ENCODE measurements at places on chromosomes 2 and 18.

DNA sequence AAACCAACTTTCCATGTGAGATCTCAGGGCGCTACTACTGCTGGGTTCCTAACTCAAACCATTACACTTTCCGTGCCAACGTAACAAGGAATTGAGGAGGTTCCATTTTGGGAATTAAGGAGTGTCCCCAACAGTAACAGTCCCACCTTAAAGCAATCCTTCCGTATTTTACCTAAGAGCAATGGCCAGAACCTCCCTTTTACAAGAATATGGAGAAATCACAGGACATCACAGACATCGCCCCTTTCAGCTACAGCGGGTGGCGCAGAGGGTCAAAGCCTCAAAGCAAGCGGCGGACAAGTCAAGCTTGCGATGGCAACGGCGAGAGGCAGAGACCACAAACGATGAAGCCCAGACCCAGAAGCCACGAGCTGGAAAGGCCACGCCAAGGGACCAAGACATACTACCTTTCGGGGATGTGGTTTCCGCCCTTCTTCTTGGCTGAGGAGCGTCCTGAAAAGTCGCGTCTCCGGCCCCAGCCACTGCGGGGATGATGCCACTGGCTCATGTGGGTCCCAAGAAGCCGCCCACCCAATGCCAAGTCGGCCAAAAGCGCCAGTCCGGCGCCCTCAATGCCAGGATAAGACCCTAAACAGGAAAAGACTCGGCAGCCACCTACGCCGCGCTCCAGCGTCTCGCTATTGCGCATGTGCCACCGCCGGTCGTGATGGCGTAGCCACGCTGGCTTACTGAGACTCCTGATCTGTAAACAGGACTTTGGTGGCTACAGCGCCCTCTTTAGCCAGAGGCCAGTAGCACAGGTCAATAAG, at the start of gene DUSP11:
Gene DUSP11 (minus strand): TSS at position 637 of the 770 bp plus-strand sequence. CDS start 129 bp downstream, at position 508.
- H3K4me3 ChIP-seq, result peak within 1 kb of the TSS; percentile 44
- peak within 1 kb of the TSS; percentile 88 for H3K27ac ChIP-seq
- peak; percentile 97 for DNase-seq
- no peaks in the 10 kb centered on the region for H3K27me3 ChIP-seq

DNA sequence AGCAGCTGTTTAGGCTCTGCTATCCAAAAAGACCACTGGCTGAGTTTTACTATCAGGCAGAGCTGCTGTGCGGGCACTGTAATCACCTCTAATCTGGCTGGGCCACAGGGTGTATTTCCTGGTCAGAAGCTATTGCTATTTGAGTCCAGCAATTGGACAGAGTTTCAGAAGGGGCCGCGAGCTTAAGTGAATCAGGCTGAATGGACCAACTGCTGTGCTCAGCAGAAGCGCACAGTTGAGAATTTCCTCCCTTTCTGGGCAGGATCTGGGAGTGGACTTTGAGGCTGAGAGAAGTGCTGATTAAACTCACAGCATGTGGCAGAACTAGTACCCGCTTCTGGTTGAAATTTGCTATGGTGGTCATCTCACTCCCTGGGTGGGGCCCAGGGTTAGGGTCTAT, 251.8 kb downstream of the INSIG2 start:
- H3K4me3 ChIP-seq, result no peak overlapping the region
- no peak for DNase-seq
- H3K27me3 ChIP-seq, result no peaks in the 10 kb centered on the region

GRCh38 chr2:105872142-105872728, 127.5 kb downstream of the NCK2 start:
- no peak overlapping the region for H3K4me3 ChIP-seq
- no peaks in the 10 kb centered on the region for H3K27me3 ChIP-seq
- no peak for DNase-seq
- peaks cover 4% of the 10 kb centered on the region for H3K4me1 ChIP-seq

GRCh38 chr2:127185093-127185492, 35.0 kb downstream of the CYP27C1 start:
- no peak overlapping the region for H3K4me3 ChIP-seq
- H3K27me3 ChIP-seq, result no peaks in the 10 kb centered on the region
- DNase-seq, result no peak
- no peaks in the 10 kb centered on the region for H3K36me3 ChIP-seq
- H3K4me1 ChIP-seq, result no peaks in the 10 kb centered on the region

GRCh38 chr2:74174909-74175308, 3.8 kb downstream of the MOB1A start:
- no peak overlapping the region for H3K27ac ChIP-seq
- no peak overlapping the region for H3K4me3 ChIP-seq
- no peaks in the 10 kb centered on the region for H3K36me3 ChIP-seq
- no peaks in the 10 kb centered on the region for H3K27me3 ChIP-seq
- H3K4me1 ChIP-seq, result peaks cover 31% of the 10 kb centered on the region

DNA sequence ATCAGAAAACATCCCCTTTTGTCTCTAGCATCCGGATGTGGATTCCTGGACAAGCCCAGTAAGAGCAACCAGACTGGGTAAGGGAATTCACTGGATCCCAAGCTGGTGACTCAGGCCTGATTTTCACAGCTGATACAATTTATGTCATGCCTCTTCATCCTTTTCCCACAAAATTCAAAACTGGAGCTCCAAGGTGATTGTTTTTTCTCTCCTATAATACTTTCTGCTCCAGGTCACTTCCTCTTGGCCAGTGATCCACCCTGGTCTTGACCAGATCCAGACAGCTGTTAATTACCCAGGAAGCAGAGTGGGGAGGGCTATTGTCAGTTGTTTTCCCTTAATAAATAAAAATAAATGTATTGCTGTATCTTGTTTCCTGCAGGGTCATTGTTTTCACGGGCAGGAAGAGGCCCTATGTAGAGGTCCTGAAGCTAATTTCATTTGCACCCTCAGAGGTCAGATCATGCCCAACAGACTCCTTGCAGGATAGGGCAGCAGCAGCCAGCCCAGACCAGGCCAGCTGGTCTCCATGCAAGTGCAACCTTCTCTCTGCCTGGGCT, 57.6 kb downstream of the EVA1A start:
- no peaks in the 10 kb centered on the region for H3K27me3 ChIP-seq
- DNase-seq, result peak; percentile 18
- H3K4me3 ChIP-seq, result no peak overlapping the region
- H3K36me3 ChIP-seq, result no peaks in the 10 kb centered on the region
- H3K4me1 ChIP-seq, result no peaks in the 10 kb centered on the region

- H3K4me3 ChIP-seq, result no peak overlapping the region
- H3K27ac ChIP-seq, result no peak overlapping the region
- DNase-seq, result no peak
- H3K4me1 ChIP-seq, result peaks cover 3% of the 10 kb centered on the region
Measured at GRCh38 chr2:216745453-216745852, 50.1 kb upstream of the IGFBP5 start.

DNA sequence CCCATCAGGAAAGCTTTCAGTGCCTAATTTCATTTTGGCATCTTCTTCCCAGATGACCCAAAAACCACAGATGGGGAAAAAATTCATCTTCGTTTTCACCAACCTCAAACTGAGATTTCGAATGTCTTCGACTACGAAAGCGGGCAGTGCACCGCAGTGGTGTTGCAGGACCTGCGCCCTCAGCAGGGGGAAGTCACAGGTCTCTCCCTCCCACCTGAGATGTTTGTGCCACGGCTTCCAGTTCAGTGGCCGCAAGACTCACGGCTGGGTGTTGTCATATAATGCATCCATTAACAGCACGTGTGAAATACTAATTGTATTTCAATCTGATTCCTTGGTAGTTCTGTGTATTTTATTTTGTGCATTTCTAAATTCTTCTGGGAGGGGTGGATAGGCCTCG, 66.2 kb upstream of the SALL3 start:
- no peak for DNase-seq
- H3K27ac ChIP-seq, result no peak overlapping the region
- H3K36me3 ChIP-seq, result no peaks in the 10 kb centered on the region
- no peaks in the 10 kb centered on the region for H3K4me1 ChIP-seq
- H3K27me3 ChIP-seq, result peaks cover 5% of the 10 kb centered on the region

- no peaks in the 10 kb centered on the region for H3K36me3 ChIP-seq
- DNase-seq, result no peak
- H3K4me1 ChIP-seq, result no peaks in the 10 kb centered on the region
- H3K4me3 ChIP-seq, result no peak overlapping the region
Measured at GRCh38 chr18:75100832-75101630, 107.9 kb downstream of the PTGR3 start.

GRCh38 chr18:69961718-69962117, 14.0 kb upstream of the CD226 start:
- DNase-seq, result no peak
- H3K4me3 ChIP-seq, result no peak overlapping the region
- no peaks in the 10 kb centered on the region for H3K36me3 ChIP-seq
- H3K27me3 ChIP-seq, result no peaks in the 10 kb centered on the region
- no peaks in the 10 kb centered on the region for H3K4me1 ChIP-seq
- no peak overlapping the region for H3K27ac ChIP-seq

- no peak for DNase-seq
- H3K36me3 ChIP-seq, result no peaks in the 10 kb centered on the region
- H3K4me3 ChIP-seq, result no peak overlapping the region
- H3K27me3 ChIP-seq, result no peaks in the 10 kb centered on the region
- H3K4me1 ChIP-seq, result peaks cover 11% of the 10 kb centered on the region
Measured at GRCh38 chr2:171883275-171883893, 10.7 kb downstream of the SLC25A12 start.

- no peaks in the 10 kb centered on the region for H3K4me1 ChIP-seq
- no peak overlapping the region for H3K4me3 ChIP-seq
- no peak for DNase-seq
- H3K36me3 ChIP-seq, result no peaks in the 10 kb centered on the region
Measured at GRCh38 chr18:27674411-27674810, 489.3 kb upstream of the CHST9 start.

GRCh38 chr2:241774419-241775222, 2.0 kb upstream of the GAL3ST2 start:
- H3K36me3 ChIP-seq, result no peaks in the 10 kb centered on the region
- no peaks in the 10 kb centered on the region for H3K4me1 ChIP-seq
- no peak overlapping the region for H3K27ac ChIP-seq
- H3K27me3 ChIP-seq, result peaks cover 20% of the 10 kb centered on the region
- no peak overlapping the region for H3K4me3 ChIP-seq

GRCh38 chr2:224691563-224691962, 24.6 kb downstream of the CCDC195 start:
- H3K4me1 ChIP-seq, result no peaks in the 10 kb centered on the region
- H3K36me3 ChIP-seq, result no peaks in the 10 kb centered on the region
- no peak overlapping the region for H3K4me3 ChIP-seq
- no peak overlapping the region for H3K27ac ChIP-seq
- H3K27me3 ChIP-seq, result no peaks in the 10 kb centered on the region

DNA sequence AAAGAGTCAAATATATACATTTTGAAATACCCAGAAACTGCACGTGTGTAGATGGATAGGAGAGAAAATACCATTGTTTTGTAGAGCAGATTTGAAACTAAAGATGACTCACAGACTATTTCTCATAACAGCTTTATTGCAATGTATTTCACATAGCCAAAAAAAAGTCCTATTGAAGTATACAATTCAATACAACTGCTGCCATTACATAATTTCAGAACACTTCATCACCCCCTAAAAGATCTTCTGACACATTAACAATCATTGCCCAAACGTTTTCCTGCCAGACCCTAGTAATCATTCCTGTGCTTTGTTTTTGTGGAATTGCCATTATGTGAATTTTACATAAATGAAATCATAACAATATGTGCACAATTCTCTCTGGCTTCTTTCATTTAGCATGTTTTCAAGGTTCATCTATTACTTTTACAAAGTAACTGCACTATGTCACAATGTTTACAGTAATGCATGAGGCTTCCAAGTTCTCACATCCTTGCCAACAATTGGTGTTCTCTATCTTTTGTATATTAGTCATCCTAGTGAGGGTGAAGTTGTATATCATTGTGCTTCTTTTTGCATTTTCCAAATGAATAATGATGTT, 378.6 kb upstream of the CWC22 start:
- no peak overlapping the region for H3K27ac ChIP-seq
- no peaks in the 10 kb centered on the region for H3K27me3 ChIP-seq

GRCh38 chr2:1099418-1099817, 148.8 kb downstream of the SNTG2 start:
- H3K4me3 ChIP-seq, result no peak overlapping the region
- H3K27me3 ChIP-seq, result no peaks in the 10 kb centered on the region
- no peaks in the 10 kb centered on the region for H3K36me3 ChIP-seq
- no peak for DNase-seq

DNA sequence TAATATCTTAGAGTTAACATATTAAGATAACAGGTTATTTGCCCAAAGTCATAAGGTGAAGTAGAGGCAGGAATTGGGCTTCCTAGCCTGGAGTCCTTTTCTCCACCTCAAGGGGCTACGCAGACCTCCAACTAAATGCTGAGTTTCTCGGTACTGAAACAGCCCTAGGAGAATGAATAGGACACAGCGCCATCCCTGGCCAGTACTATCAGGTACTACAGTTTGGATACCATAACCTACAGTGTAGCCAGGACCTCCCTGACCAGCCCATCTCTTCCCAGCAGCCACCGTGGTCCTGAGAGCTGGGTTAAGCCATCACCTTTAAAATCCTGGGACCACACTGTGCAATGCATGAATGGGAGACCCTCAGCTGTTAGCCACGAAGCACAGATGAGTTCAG, 15.7 kb downstream of the CASP8 start:
- no peaks in the 10 kb centered on the region for H3K36me3 ChIP-seq
- H3K4me1 ChIP-seq, result no peaks in the 10 kb centered on the region
- H3K27ac ChIP-seq, result no peak overlapping the region
- no peak overlapping the region for H3K4me3 ChIP-seq
- DNase-seq, result no peak

- H3K27me3 ChIP-seq, result no peaks in the 10 kb centered on the region
- DNase-seq, result no peak
Measured at GRCh38 chr2:218736531-218736930, 25.9 kb downstream of the TTLL4 start.

GRCh38 chr18:13136056-13136903, 82.3 kb upstream of the LDLRAD4 start:
- DNase-seq, result no peak
- H3K4me3 ChIP-seq, result peak overlapping the region; percentile 62
- H3K4me1 ChIP-seq, result no peaks in the 10 kb centered on the region
- no peaks in the 10 kb centered on the region for H3K27me3 ChIP-seq
- H3K36me3 ChIP-seq, result no peaks in the 10 kb centered on the region

GRCh38 chr2:7116511-7116910, 199.3 kb downstream of the RNF144A start:
- DNase-seq, result no peak
- no peaks in the 10 kb centered on the region for H3K27me3 ChIP-seq
- no peaks in the 10 kb centered on the region for H3K36me3 ChIP-seq
- H3K4me1 ChIP-seq, result no peaks in the 10 kb centered on the region

GRCh38 chr2:127321303-127321702, 27.4 kb upstream of the ERCC3 start:
- no peak for DNase-seq
- H3K36me3 ChIP-seq, result no peaks in the 10 kb centered on the region
- no peaks in the 10 kb centered on the region for H3K4me1 ChIP-seq

- H3K36me3 ChIP-seq, result no peaks in the 10 kb centered on the region
- no peak overlapping the region for H3K27ac ChIP-seq
- peaks cover 9% of the 10 kb centered on the region for H3K4me1 ChIP-seq
- no peak overlapping the region for H3K4me3 ChIP-seq
Measured at GRCh38 chr2:230781130-230781797, 68.6 kb downstream of the CAB39 start.

DNA sequence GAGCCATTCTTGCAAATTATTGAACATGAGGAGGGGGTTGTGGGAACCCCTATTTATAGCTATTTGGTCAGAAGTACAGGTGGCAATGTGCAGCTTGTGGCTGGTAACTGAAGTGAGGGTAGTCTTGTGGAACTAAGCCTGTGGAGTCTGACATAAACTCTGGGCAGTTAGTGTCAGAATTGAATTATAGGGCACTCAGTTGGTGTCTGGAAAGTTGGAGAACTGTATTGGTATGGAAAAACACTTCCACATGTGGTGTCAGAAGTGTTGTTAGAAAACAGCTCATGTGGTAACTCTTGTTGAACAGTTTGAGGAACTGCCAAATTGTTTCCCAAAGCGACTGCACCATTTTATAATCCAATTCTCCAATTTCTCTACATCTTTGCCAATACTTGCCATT, 7.5 kb downstream of the RALBP1 start:
- no peak overlapping the region for H3K27ac ChIP-seq
- no peak for DNase-seq
- H3K27me3 ChIP-seq, result no peaks in the 10 kb centered on the region
- H3K36me3 ChIP-seq, result no peaks in the 10 kb centered on the region

Measured in adrenal gland (tissue), 19 donors.